ENCODE measurements at places on chromosomes 1 and 21.
A peak's percentile ranks its signal among the peaks of the same experiment; 100 is the strongest.

- no peak for DNase-seq
Observed at GRCh38 chr1:25657883-25658760, 41.5 kb downstream of the MAN1C1 start.

GRCh38 chr1:19877821-19878636, 4.2 kb upstream of the OTUD3 start:
- no peak for DNase-seq

- DNase-seq = no peak
Observed at GRCh38 chr1:61079296-61079897, 3.0 kb upstream of the NFIA start.

GRCh38 chr21:27569091-27569490, 602.2 kb upstream of the ADAMTS5 start:
- DNase-seq = no peak

DNA sequence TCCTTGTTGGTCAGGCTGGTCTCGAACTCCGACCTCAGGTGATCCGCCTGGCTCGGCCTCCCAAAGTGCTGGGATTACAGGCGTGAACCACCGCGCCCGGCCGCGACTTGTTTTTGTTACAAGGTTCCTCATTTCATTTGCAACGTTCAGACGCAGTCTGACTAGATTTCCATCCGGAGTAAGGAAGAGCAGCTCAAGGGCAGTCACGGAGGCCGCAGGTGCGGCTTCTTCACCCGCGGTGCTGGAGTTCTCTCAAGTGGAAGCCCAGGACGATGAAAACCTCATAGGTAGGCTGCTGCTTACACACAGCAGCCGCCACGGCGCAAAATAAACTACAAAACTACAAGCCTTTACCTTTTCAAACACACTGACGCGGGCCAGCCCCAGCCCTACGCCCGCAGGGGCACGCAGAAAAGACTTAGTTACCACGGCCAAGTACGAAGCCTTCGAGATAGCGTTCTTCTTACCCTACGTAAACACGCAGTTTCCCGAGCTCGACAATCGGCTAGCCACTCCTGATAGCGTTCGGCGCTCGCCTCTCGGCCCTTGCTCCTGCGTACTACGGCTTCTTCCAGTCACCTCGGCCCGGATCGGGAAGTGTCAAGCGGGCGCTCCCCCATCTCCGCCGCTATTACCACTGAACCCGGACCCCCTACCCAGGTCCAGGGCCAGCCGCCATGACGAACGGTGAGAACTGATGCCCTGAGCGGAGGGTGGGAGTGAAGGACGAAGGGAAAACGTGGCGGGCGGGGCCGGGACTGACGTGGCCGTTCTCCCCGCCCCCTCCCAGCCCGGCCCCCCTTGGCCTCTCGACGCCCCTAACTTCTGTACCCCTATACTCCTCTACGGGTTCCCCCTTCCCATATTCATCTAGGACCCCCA, at the start of gene TMEM167B:
TSS of gene TMEM167B (plus strand) at position 569 of the 882 bp plus-strand sequence. CDS start at position 678, 109 bp downstream.
- DNase-seq = peak; percentile 93

DNA sequence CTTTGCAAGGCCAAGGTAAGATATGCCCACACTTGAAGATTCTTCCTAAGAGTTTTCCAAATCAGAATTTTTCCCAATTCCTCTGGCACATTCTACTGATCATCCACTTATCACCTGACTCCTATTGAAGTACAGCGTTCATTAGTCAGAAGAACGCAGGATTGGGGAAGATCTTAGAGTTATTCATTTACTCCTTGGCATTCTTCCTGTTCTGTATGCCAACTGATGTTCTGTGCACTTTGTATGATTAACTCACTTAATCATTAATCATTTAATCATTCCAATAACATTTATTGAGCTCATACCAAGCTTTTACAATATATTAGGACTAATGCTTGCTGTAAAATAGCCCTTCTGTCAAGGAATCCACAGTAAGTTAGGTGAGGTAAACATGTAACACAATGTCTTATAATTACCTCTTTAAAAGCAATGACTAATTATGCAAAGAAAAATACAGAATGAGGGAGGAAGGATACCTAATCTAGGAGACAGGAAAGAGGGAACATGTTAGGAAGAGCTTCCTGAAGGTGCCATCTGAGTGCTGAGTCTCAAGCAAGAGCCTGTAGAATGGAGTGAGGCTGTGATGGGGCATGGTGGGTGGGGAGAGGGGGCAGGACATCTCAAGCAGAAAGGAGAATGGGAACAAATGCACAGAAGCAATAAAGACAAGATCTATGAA, 71.1 kb upstream of the DPT start:
- DNase-seq = no peak

GRCh38 chr1:248821641-248822040, 4.1 kb downstream of the SH3BP5L start:
- DNase-seq = no peak

DNA sequence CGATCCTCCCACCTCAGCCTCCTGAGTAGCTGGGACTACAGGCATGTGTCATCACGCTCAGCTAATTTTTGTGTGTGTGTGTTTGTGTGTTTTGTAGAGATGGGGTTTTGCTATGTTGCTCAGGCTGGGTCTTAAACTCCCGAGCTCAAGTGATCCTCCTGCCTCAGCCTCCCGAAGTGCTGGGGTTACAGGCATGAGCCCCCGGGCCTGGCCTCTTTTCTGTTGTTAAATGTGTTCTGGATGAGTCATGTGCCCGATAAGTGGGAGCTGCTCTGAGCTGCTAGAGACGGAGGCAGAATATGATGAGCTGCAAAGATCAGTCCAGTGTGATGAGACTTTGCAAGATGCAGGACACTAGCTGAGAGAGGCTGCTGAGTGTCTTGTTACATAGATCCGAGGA, 75.5 kb downstream of the VPS13D start:
- DNase-seq = no peak

- DNase-seq = no peak
Observed at GRCh38 chr1:3590139-3590763, 21.1 kb downstream of the MEGF6 start.

DNA sequence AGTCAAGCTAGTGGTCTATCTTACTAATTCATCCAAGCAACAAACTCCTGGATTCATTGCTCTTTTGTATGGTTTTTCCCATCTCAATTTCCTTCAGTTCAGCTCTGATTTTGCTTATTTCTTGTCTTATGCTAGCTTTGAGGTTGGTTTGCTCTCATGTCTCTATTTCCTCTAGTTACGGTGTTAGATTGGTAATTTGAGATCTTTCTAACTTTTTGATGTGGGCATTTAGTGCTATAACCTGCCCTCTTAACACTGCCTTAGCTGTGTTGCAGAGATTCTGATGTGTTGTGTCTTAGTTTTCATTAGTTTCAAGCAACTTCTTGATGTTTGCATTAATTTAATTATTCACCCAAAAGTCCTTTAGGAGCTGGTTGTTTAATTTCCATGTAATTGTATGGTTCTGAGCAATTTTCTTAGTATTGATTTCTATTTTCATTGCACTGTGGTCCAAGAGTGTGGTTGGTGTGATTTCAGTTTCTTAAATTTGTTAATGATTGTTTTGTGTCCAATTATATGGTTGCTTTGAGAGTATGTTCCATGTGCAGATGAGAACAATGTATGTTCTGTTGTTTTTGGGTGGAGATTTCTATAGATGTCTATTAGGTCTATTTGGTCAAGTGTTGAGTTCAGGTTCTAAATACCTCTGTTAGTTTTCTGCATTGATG, 154.6 kb downstream of the PLPPR5 start:
- no peak for DNase-seq

DNA sequence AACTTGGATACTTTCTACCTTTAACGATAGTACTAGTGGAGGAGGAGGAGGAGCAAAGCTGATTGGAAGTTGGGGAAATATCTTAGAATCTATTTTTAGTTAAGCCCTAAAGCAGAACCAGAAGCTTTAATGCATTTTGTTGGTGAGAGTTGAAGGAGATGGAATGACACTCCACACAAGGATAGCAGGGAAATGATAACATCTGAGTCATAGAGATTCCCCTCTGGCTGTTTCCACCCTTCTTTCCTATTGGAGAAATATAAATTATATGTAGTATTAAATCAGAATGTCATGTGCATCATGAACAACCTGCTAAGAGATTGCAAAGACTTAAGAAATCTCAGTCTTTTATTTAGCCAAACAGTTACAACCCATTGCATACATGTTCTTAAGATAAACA, 1357.7 kb downstream of the NCAM2 start:
- no peak for DNase-seq

DNA sequence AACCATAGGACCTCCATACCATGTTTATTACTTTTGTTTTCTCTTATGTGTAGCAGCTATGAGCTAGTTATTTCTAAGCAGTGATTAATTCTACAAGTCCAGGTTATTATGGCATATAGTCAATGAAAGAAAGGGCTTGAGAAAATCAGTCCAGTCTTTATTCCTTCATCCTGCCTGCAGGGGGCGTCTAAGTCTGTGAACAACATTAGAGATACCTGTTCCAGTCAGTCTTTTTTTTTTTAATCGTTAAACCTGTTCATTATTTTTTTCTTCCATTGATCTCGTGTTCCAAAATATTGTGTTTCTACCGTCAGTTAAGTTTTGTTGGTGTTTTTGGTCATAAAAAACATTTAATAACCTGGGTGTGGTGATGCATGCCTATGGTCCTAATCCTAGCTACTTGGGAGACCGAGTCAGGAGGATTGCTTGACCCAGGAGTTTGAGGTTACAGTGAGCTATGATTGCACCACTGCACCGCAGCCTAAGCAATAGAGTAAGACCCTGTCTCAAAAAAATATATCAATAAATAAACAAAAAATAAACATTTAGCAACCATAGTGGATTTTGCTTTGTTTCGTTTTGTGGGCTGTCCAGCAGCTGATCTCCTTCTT, 29.4 kb upstream of the CD2 start:
- peak; percentile 90 for DNase-seq

DNA sequence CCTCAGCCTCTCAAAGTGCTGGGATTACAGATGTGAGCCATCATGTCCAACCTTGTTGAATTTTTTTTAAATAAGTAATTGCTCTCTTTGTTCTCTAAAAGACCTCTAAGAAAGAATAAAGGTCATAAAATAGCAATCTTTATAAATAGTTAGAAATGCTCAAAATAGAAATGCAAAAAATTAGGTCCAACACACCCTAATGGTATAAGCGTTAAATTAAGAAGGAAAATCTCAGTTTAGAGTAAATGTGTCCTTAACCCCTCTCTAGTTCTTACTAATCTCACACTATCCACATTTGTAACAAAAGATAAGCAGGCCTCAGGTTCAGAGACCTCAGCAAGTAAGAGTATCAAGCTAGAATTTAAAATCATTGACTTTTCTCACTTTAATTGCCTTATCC, 38.3 kb upstream of the GLIS1 start:
- no peak for DNase-seq

DNA sequence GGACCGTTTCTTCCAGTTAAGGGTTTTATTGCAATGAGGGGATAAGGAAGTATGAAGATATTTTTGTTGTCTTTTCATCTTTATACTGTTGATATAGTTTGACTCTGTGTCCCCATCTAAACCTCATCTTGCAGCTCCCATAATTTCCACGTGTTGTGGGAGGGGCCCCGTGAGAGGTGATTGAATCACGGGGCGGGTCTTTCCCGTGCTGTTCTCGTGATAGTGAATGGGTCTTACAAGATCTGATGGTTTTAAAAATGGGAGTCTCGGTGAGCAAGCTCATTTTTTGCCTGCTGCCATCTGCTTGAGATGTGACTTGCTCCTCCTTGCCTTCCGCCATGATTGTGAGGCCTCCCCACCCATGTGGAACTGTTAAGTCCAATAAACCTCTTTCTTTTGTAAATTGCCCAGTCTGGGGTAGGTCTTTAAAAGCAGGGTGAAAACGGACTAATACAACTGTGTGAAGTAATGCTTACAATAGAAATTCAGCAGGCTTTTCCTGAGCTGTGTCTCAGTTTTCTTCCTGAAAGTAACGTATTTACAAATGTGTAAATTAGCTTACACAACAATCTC, 377.3 kb downstream of the SIPA1L2 start:
- no peak for DNase-seq
